Activated CD4-positive, alpha-beta T cell treated with anti-CD3 and anti-CD28 coated beads, Interleukin-2, amount 50 U/mL, for 24 hours (primary cell): ENCODE measurements at places on chromosomes 1 and 21.

DNA sequence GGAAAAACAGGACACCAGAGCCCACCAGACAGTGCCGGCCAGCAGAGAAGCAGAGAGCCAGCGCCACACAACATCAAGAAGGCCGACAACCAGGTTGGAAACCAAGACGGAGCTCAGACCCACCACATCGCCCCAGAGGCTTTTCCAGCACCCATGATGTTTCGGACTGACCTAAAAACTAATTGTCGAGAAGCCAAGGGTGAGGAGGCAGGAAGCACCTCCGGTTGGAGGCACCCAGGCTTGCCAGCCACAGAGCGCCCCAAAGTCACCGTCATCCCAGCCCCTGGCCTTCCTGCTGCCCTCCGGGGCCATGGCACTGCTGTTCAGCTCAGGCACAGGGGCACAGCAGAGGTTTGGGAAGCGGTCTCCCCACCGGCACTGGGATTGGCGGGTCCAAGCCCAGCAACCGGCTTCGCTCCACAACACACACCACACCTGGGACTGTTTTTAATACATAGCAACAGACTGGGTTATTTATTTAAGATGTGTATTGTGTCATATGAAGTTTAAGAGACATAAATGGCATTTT is 67.2 kb downstream of the SLC37A1 start:
- DNase-seq: no peak

DNA sequence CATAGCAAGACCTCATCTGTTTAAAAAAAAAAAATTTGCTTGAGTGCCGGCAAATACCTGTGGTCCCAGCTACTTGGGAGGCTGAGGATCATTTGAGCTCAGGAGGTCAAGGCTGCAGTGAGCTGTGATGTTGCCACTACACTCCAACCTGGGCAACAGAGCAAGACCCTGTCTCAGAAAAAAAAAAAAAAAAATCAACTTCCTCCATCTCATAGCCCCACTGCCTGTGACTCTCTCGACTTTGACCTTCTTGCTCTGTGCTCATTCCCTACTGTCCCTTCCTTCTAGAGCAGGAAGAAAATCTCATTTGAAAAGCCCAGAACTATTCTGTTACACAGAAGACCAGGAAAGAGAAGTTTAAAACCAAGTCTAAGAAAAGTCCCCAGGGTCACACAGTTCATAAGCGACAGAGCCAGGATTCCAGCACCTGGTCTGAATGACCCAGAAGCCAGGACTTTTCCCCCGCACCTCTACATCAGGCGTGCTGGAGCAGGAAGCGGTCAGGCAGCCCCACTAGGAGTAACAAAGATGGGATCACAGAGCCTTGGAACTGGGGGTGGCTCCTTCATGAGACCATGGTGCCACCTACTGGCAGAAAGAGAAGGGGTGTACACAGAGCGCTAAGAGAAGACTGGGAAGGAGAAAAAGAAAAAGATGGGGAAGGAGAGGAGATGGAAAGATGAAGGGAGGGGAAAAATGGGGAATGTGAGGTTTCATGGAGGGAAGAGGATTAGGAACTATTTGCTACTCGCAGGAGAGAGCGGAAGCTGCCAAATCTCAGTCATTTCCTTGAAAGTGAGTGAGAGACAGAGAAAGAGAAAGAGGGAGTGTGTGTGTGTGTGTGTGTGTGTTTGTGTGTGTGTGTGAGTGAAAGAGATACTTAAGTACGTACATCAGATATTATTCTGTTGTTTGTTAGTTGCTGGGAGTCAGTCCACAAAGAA is 3.1 kb upstream of the P3R3URF start:
- peak; percentile 62 for DNase-seq

DNA sequence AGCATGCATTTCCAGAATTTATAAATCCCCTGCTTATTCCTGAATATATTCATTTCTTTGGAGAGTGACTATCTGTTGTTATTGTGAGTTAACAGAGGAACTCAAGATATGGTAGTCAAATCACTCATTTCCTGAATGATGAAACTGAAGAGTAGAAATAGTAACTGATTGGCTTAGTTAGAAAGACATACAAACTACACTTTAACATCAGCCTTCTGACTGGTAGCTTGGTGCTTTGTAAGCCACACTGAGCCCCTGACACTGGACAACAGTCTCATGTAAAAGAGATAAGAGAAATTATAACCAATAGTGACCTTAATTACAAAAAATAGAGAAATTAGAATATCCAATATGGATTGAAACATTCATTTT is 4.8 kb downstream of the GBP7 start:
- no peak for DNase-seq

DNA sequence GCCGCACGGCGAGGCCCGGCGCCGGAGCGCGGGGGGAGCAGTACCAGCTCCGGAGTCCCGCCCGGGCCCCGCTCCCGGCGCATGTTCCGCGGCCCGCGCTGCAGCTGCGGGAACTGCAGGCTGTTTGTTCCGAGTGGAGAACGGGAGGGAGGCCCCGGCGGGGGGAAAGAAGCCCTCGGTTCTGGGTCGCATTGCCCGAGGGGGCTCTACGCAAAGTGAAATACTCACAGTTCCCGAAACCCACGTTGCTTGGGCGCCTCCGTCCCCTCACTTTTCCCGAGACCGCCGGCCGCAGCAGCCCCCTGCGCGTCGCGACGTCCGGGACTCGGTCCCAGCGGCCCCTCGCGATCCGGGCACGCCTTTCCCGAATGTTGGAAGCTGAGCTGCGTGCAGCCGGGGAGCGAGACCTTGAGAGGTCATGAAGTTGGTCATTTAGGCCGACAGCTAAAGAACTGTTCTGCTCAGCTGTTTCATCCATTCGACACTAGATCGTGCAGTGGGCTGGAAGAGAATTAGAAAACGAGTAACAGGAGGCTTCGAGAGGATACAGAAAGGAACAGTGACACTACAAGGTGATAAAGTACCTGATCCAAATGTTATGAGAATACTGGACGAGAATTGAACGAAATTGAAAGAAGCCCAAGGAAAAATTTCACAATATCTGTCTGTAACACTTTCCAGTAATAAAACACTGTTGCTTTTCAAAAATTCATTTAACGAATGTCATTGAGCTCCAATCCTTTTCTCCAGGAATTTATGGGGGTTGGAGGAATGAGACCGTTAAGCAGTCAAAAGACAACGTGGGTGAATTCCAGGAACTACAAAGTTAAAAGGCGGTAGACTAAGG is 657 bp upstream of the LIN9 start:
- peak; percentile 25 for DNase-seq

GRCh38 chr1:41599912-41600311 is 115.4 kb upstream of the EDN2 start:
- no peak for DNase-seq

DNA sequence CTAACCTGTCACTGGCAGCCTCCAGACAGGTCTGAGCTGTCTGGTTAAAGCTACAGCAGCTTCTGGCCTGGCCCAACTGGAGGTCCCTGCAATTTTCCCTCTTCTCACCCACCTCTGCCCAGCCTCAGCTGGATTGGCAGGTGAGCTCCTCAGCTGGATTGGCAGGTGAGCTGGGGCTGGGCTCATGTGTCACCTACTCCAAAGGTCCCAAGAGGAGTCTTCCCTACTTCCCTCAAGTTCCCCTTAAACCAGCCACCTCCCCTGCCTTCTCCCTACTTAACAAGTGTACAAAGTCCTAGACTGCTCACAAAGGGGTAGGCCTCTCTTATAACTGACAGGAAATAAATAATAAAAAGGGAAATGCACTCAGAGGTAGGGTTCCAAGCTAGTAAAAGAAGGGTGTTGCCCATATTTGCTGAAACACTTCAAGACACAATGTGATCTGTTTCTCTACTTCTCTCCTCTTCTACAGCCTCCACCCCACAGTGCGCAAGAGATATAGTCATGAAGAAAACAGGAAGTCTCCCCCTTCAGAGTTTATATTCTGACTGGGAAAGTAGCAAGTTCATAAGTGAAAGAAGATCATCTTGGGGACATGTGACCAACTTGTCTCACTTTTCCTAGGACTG is at the start of gene GPA33:
Gene GPA33, minus strand, starts transcription at position 64 of the 629 bp plus-strand sequence. CDS start 90 bp downstream, outside the sequence.
- DNase-seq: no peak

- DNase-seq: no peak
Observed at GRCh38 chr1:65554829-65555228, 134.4 kb downstream of the LEPR start.

GRCh38 chr1:18631496-18632217 is 1.0 kb downstream of the PAX7 start:
- DNase-seq: no peak

DNA sequence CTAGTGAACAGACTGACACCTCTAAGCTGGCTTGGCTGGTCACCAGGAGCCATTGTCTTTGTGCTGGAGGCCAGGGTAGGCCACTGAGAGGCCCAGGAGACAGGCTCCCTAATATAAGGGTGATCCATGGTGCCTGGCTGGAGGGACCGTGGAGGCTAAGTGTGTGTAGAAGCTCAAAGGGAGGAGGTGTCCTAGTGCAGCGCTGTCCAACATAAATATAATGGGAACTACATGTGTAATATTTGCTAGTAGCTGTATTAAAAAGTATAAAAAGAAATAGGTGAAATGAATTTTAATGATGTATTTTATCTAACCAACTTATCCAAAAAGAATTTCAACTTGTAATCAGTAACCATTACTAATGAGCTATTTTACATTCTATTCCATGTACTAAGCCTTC is 35.0 kb downstream of the SOX13 start:
- no peak for DNase-seq

DNA sequence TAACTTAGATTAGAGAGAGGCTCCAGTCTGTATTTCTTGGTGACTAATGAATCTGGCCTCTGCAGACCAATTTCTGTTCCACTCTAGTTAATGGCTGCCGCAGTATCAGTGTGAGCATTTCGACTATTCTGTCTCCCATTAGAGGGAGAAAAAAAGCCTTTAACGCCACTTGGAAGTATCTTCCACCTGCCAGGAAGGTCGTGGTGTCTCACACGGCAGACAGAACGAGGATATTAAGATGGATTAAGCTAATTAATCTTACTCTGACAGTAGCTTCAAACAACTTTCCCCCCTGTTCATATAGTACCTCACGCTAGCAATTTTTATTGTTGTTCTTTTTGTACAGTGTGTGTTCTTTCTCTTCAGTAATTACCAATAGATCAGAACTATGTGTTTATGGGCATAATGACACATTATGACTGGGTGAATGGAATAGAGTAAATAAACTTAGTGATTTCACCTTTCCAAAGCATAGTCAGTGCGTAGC is 153.8 kb downstream of the ADGRL2 start:
- no peak for DNase-seq

DNA sequence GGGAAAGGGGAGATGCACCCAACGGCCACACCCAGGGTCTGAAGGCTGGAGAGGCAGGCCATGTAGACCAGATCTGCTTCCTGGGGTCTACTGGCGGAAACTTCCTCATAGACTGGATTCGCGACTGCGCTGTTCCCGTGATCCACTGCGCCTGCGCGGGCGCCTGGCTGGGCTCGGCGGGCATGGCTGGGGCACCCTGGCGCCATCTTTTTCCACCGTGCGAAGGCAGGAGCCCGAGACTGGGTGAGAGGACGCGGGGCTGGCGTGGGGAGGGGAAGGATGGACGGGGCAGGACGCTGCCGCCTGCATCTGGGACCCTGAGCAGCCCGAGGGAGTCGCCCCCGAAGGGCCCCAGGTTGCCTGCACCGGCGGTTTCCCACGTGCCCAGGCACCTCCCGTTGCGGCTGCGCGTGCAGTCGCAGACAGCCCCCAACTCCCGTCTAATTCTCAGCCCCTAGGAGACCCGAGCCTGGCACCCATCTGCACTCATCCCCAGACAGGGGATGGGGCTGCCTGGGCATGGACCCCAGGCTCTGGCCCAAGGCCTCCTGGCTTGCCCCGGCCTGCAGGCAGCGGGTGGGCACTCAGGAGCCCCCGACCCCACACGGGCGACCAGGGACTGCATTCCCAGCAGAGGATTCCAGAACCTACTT is 12.4 kb upstream of the FAM3B start:
- DNase-seq: no peak

DNA sequence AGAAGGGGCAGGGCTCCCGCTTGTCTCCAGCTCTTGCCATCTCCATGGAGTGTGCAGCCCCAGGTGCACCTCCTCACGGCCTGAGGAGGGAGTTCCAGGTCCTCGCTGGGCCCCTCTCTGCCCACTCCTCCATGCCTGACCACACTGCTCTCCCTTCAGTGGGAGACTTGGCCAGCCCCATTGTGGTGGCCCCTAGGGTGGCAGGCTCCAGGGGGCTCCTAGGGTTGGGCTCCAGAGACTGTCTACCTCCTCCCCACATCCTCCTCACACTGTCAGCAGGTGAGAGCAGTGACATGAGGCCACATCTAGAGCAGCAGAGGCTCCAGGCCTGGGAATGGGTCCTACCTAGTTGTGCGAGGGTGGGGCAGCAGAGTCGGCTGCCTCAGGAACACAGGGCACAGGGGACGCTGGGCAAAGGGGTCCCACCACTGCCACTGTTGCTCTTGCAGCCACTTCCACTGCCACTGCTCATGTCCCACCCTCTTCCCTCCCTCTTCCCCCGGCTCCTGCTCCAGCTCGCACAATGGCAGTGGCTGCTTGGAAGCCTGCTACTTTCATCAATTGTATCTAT is 514.8 kb downstream of the MRPL39 start:
- no peak for DNase-seq

- no peak for DNase-seq
Observed at GRCh38 chr1:6111571-6111970, 65.9 kb downstream of the KCNAB2 start.

- no peak for DNase-seq
Observed at GRCh38 chr1:89757532-89757931, 63.3 kb upstream of the LRRC8D start.

- no peak for DNase-seq
Observed at GRCh38 chr1:167763525-167764220, 41.9 kb downstream of the MPZL1 start.

DNA sequence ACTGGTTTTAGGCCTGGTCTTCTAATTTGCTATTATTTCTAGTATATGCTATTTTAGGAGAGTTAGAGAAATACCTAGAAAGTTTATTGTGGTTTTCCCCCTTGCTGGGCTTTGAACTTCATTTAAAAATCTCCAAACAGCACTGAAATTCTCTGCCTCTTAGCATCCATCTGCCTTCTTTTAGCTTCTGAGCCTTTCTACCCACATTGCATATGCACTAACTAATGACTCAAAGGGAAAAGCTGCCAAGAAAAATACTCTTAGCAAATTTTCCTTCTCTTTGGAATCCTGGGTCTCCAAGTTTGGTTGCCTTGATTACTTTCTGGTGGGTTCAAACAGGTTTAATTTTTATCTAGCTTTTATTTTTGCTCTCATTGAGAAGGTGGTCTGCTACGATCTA is 408.4 kb upstream of the PTBP2 start:
- no peak for DNase-seq

- DNase-seq: no peak
Observed at GRCh38 chr1:219858980-219859379, 69.4 kb downstream of the SLC30A10 start.

GRCh38 chr1:234214129-234214910 is 158.9 kb upstream of the COA6 start:
- DNase-seq: peak; percentile 22

GRCh38 chr1:179155615-179156014 is 73.7 kb downstream of the TOR3A start:
- no peak for DNase-seq

DNA sequence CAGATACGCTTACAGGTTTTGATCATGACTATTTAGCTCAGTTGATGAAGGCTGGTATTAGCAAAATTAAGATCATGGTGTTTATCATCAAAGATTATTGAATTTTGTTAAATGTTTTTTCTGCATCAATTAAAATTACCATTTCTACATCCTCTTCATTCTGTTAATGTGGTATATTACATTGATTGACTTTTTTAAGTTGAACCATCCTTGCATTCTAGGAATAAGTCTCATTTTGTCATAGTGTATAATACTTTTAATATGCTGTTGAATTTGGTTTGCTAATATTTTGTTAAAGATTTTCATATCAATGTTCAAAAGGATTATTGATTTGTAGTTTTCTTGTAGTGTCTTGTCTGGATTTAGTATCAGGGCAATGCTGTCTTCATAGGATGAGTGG is 142.4 kb downstream of the LYPLAL1 start:
- no peak for DNase-seq

GRCh38 chr1:89743788-89744187 is 77.0 kb upstream of the LRRC8D start:
- DNase-seq: no peak
